Stimulated activated naive CD8-positive, alpha-beta T cell treated with anti-CD3 and anti-CD28 coated beads, Interleukin-15, Interleukin-2, amounts not matched to agents 100 U/mL and 50 U/mL, for 24 hours (primary cell): ENCODE measurements at places on chromosomes 4 and X.

DNA sequence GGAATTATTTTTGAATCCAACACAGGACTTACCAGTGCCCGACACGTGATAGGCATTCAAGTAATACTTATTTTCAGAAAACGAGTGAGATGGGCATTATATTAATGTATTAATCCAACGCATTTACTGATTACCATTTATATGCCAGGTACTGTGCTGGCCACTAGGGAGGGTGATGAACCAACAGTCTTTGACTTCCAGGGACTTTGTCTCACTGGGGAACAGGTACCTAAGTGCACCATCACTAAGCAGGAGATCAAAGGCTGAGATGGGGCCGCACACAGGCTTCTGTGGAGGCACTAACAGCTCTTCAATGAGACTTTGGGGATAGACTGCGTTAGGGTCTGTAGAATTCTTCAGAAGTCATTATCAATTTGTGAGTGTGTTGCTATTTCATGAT lies 5.7 kb upstream of the TADA2B start:
- DNase-seq: no peak

GRCh38 chr4:127669691-127670090 lies 36.9 kb downstream of the INTU start:
- DNase-seq: no peak

DNA sequence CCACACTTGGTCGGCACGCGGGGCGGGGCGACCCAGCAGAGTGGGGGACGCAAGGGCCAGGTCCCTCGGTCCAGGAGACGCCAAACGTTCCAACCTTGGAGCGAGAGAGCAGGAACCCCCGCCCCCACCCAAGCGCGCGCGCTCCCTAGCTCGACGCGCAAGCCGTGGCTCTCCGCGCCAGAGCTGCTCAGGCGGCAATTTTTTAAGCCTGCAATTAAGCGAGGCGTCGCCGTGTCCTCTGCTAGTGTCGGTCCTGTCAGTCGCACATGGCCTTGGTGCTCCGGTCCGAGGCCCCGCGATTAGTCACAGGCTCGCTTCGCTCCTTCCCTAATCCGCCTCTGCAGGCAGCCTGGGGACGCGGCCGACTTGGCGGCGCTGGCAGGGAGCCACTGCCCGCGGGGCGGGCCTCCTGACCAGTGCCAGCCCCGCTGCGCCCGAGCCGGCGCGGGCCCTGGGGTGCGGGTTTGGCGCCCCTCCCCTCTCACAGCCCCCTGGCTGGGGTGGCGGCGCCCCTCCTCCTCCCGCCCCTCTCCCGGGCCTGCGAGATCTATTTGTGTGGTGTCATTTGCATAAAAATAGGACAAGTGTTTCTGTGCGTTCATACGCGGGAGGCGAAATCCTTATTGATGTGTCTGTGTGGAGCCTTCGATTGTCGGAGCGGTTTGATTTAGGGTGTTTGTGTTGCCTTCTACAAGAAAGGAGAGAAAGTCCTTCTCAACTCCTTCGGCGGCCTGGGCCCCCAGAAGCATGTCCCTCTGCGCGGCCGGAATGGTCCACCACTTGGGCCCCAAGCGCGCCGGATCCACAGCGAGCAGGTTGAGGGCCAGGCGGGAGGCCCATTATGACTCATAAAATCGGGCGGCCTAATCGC lies 9.8 kb upstream of the BCOR start:
- DNase-seq: no peak

DNA sequence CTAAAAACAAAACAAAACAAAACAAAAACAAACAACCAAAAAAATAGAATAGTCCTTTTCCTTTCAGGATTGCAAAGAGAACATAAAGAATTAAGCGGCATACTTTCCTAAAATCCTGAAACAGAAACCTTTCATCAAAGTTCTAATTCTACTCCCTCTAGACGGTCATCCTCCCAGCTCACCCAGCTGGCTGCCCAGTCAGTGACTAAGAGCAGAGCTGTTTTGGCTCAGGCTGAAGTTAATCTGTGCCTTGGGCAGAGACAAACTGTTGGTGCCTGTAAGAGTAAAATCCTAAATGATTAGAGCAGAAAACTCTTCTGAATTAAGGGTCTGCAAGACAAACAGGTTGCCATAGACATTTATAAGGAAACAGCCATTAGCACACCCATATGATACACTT lies 17.6 kb upstream of the WAS start:
- no peak for DNase-seq

DNA sequence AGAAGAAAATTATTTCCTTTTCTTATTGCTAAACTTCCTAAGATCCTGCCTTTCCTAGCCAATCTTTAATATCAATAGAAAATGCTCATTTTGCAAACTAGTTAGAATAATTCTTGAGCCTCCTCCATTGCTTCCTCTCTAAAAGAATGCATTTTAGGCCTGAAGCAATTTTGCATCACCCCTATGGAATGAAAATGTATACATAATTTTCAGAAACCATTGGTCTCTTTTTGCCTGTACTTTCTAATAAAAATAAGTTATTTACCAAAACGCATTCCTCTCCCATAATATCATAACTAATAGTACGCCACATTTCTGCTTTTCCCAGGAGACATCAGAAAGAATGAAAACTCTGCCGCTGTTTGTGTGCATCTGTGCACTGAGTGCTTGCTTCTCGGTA lies 1.7 kb downstream of the MUC7 start:
- DNase-seq: no peak
